ENCODE measurements at places on chromosomes 3 and 15. TPM values are rescaled to one million over a fixed set of nuclear protein-coding genes. Genes with fewer than 3 reads are reported as not detected.

- no peak for DNase-seq
Measured at GRCh38 chr3:57949344-57949743, 58.9 kb upstream of the FLNB start.

- DNase-seq = no peak
Measured at GRCh38 chr3:31364711-31365110, 168.0 kb upstream of the STT3B start.

DNA sequence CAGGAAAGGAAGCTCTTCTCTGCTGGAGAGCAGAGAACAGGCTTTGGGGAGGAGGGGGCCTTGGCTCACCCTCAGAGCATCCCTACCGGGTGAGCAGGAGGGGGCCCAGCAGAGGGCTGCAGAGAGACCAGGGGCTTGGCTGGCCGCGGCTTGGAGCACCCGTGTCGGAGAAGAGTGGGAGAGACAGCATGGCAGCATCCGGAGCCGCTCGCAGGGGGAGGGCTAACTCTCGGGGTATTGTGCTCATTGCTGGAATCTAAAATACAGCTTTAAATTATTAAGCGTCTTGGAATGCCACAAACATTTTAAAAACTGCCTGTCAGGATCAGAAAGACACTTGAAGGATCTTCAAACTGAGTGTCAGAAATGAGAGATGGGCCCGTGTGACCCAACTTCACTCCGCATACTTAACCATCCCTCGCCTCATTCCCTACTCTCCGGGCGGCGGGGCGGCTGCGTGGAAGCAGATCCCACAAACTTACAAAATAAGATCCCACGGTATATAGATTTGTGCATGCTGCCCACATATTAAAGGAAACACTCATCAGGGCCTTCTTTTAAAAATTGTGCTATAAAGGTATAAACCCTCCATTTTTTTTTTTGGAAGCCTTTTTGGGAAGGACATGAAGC, 53.9 kb downstream of the EIF4E3 start:
- DNase-seq = no peak

DNA sequence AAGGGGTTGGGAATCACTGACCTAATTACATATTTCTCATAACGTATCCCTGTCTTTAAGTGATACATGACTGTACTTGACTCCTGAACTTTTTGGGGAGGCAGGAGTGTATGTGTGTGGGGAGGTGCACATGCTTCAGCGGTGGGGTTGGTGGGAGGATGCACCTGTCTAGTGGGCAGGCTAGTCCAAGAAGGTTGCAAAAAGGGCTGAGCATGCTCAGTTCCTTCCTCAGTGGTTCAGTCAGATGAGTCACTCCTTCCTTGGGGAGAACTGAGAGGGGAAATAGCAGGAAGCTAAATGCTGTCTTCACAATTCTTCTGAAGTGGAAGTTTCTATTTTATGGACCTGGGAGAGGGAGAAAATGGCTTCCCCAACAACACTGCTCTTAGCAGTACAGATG, 24.6 kb upstream of the AP4E1 start:
- peak; percentile 69 for DNase-seq

DNA sequence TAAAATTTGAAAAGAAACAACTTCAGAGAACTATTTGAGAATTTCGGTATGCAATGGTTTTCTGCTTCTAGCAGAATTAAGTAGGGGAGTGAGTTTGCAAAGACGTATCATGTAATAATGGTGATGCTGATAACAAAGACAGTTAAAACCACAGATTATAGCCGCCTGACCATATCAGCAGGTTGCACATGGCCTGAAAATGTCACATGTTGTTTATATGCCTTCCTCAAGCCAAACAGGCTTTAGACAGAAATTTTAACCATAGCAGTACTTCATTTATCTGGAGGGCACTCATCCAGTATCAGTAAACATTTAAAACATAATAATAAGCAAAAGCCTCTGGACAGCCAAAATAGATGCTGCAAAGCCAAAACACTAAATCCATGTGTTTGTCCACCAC, 131.7 kb downstream of the RYR3 start:
- DNase-seq = no peak

DNA sequence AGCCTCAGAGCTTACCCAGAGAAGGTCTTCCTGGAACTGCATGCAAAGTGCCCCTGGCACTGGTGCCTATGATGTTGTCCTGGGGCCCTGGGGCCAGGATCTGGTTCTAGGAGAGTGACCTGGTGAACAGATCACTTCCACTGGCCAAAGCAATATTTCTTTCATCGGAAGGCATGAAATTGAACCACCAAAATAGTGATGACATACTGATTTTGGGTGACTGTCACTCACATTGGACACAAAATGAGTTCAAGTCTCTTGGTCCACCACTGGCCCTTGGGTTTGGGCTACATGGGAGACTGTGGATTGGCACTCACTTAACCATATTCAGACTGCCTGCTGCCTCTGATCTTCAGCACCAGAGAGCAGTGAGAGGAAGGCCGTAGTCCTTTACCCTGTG, 549.3 kb upstream of the PPP2R3A start:
- no peak for DNase-seq

GRCh38 chr3:50515565-50516439, 12.4 kb upstream of the CACNA2D2 start:
- peak; percentile 2 for DNase-seq

Gene MESP2
- 0.43 TPM for total RNA-seq

Data from Caki2 (cell line).